ENCODE measurements at places on chromosomes 4 and X.

DNA sequence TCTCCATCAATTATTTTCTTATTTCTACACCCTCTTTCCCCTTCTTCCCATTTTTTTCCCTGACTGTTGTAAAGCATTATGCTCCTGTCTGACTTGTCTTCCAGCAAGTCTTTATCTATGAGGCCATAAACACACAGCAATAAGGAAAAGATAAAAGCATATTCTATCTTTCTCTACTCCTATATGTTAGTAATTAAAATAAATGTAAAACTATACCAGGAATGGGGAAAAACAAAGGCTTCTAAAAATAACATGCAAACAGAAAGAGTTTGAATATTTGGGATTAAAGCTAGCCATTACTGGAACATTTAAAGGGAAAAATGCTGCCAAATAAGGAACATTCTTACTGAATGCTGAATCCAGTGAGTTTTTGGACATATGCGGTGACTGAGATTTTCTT, 471.7 kb upstream of the HS3ST1 start:
- no peak for DNase-seq

DNA sequence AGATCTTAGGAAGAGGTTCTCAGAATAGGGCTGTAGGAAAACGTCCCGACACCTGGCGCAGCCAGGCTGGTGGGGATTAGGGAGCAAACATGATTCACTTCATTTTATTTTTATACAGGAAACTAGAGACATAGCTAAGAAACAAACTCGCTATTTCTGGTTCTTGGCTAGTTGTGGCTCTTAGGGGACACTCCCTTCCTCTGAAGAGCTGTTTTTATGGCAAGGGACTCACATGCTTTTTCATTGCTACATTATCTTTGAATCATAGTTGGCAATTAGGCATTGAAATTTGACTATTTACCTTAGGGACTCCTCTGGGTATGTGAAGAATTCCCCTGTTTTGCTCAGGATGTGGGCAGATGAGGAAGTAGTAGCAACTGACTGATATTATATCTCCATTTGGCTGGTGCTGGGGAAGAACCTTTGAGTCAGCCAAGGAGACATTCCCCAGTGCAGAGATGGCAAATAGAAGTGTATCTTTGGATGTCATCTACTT, 174.5 kb downstream of the SMIM20 start:
- no peak for DNase-seq

DNA sequence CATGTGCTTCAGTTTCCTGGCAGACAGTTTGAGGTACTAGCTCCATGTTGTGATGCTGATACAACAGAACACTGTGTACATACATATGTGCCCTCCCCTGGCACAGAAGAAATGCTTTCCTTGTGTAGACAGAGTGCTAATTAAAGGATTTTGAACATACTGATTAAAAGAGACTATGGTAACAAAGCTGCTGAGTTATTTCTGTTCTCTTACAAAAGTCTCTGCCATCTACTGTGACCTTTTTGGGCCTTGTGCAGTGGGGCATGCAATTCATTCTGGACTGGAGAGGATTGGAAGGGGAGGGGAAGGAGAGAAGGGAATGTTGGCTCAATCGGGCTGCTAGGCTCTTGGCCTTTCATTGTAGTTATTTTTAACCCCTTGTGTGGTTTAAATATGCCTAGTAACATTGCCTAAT, 6.0 kb downstream of the PDLIM5 start:
- no peak for DNase-seq

GRCh38 chr4:166460769-166461550, 587.9 kb downstream of the TLL1 start:
- DNase-seq: no peak

GRCh38 chr4:3524920-3525319, 7.3 kb downstream of the LRPAP1 start:
- DNase-seq: no peak

- no peak for DNase-seq
These were observed 45.7 kb upstream of the MID1 start for GRCh38 chrX:10666102-10666501.

DNA sequence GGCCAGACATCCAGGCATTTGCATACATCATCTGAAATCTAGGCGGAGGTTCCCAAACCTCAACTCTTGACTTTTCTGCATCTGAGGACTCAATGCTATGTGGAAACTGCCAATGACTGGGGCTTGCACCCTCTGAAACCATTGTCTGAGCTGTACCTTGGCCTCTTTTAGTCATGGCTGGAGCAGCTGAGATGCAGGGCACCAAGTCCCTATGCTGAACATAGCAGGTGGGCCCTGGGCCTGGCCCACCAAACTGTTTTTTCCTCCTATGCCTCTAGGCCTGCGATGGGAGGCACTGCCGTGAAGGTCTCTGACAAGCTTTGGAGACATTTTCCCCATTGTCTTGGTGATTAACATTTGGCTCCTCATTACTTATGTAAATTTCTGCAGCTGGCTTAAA, 22.7 kb downstream of the PBDC1 start:
- DNase-seq: no peak
